ENCODE measurements at places on chromosomes 1 and 21.
A peak's percentile ranks its signal among the peaks of the same experiment; 100 is the strongest.

GRCh38 chr1:6646499-6647148, 22.0 kb downstream of the THAP3 start:
- DNase-seq = peak; percentile 41

DNA sequence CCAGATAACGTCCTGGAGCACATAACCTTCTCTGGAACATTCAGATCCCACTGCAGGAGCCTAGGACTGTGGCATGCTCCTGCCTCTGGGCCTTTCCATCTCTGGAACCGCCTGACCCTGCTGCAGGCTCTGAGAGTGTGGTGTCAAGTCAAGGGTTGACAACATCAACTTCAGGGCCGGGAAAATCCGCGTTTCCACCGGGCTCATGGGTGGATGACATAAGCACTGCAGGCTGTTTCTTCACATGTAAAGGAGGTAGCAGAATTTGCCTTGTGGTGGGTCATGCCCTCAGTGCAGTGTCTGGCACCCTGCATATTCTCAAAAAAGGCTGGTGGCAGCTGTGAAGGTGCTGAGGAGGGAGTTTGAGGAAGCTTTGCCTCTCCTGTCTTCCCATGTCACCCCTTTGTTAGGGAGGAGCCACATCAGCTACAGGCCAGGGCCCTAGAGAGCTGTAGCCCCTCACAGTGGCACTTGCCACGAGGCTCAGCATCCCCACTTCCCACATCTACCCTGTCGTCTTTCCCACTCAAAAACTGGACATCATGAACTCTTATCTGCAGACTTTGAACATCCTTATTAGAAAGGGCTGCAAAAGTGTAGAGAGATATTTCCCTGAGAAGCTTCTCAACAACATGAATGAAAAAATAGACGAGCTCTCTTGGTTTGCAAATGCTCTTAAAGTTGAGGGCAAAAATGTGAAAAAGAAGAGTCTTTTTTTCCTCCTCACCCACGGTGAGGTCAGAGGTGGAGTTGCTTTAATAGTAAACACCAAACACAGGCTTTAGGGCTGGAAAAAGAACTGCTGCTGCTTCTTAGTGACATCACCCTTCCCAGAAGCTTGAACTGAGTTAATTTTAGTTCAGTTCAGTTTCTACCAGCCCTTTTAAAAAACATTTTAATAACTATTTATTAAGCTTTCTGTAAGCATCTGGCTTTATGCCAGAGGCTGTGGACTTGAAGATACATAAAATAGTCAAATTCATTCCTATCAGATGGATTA, 121.3 kb downstream of the HUNK start:
- no peak for DNase-seq

GRCh38 chr1:37746806-37747205, 18.1 kb downstream of the EPHA10 start:
- no peak for DNase-seq

DNA sequence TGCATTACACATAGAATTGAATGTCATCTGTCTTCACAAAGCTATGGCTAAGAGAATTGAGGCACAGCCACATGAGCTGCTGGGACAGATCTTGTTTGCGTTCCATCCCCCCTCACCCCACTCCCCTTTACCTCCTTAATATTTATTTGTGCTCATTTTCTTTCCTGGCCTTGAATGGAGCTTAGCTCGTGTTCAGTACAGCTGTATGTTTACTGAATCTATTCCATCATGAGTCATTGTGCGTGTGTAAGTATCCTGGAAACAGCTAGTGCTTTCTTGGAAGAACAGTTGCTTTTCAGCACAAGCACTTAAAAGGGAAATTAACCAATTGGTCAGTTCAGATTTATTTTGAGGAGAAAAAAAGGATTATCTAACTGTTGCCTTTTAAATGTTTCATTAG, 14.7 kb downstream of the PROX1 start:
- DNase-seq = peak; percentile 82

GRCh38 chr1:2148691-2149090, 45.9 kb downstream of the FAAP20 start:
- DNase-seq = no peak

- DNase-seq = no peak
Measured at GRCh38 chr21:45875416-45875760, 106.2 kb upstream of the COL6A1 start.

DNA sequence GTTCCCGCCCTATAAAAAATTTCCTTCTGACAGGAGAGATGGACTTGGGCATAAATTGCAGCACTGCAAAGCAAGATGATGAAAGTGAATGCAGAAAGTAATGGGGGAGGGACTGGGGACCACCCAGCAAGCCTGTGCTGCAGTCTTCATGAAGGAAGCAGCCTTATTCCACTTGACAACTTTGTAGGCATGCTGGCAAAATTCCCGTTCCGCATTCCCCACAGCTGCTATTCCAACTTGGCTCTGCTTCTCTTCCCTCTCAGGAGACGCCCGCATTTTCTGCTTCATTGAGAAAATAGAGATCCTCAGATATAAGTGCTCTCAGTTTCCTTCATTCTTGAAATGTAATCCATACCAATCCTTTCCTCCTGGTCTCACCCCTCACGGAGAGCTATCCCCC, 2.4 kb downstream of the HMGB4 start:
- DNase-seq = no peak

DNA sequence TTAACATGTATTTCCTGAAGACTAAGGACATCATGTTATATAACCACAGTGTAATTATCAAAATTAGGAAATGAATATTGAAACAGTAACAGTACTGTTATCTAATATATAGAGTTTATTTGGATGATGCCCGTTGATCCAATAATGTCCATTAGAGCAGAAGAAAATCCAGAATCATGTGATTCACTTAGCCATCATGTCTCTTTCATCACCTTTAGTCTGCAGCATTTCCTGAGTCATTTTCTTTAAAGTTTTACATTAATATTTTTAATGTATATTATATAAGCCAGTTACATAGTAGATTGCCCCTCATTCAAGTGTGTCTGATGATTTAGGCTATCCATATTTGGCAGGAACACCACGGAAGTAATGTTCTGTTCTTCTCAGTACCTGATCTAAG, 28.9 kb downstream of the MPZL1 start:
- DNase-seq = no peak

- DNase-seq = no peak
Measured at GRCh38 chr1:119330466-119331189, 38.0 kb upstream of the HAO2 start.
